ENCODE measurements at places on chromosomes 6 and 20.

GRCh38 chr20:42721923-42722322 is 467.8 kb downstream of the PTPRT start:
- DNase-seq: no peak

DNA sequence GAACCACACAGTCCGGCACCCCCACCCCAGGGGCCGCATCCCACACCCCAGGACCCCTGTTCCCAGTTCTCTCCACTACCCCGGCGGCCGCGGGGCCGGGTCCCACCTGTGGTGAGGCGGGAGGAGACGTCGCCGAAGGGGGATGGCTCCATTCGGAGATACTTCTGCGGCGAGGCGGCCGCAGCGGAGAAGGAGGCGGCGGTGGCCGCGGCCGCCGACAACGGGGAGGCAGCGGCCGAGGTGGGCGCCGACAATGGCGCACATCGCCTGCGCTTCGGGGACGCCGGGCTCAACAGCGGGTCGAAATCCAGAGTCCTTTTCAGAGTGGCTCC is 723 bp downstream of the AKIRIN2 start:
- no peak for DNase-seq

DNA sequence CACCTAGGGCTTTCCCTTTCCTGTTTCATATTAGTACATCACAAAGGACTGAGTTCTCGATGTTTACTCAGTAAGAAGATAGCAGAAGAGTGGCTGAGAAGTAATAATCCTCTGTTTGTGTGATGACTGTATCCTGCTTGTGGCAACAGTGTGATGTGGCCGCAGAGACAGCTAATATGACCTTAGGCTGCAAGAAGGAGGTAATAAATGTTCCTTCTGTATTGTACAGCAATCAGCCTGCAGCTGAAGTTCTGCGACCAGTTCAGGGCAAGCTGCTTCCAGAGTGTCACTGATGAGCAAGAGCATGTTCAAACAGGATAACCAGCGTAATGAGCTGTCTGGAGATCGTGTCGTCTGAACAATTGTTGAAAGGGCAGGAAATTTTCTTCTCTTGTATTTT is 70.9 kb downstream of the OPN5 start:
- no peak for DNase-seq

DNA sequence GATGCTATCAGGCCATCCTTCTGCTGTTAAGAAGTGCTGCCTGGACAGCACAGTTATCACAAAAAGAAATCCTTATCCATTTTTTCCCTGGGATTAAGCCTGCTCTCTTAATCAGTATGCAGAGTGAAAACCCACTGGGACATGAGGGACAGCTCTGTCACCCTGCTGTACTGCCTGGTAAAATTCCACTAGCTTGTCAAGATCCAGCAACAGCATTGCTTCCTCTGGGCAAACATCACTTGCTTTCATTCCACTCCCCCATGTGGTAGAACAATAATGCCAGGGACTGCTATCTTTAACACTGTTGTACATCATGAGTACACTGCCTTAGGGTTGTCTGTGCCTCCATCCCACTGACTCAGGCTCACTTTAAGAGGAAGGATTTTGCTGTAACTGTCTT is 331.3 kb downstream of the KIF16B start:
- DNase-seq: no peak

DNA sequence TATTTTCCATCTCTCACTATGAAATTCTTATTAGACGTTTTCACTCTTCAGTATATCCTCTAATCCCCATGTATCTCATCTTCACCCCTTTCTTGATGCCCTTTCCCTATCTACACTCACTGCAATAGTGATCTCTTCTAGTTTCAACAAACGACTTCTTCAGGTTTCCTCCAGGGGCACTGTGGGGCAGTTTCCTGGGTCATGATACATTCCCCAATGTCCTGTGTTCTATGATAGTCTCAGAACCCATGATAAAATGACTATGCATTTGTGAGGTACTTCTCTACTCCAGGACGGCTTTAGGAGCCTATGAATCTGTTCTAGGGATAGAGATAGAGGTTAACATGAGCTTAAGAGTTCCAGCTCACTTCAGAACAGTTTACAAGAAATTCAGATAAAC is 183.3 kb downstream of the FOXC1 start:
- DNase-seq: no peak

- no peak for DNase-seq
These were observed 40.5 kb downstream of the PLN start for GRCh38 chr6:118588626-118589025.

- no peak for DNase-seq
These were observed 7.2 kb upstream of the C6orf141 start for GRCh38 chr6:49543087-49543858.

DNA sequence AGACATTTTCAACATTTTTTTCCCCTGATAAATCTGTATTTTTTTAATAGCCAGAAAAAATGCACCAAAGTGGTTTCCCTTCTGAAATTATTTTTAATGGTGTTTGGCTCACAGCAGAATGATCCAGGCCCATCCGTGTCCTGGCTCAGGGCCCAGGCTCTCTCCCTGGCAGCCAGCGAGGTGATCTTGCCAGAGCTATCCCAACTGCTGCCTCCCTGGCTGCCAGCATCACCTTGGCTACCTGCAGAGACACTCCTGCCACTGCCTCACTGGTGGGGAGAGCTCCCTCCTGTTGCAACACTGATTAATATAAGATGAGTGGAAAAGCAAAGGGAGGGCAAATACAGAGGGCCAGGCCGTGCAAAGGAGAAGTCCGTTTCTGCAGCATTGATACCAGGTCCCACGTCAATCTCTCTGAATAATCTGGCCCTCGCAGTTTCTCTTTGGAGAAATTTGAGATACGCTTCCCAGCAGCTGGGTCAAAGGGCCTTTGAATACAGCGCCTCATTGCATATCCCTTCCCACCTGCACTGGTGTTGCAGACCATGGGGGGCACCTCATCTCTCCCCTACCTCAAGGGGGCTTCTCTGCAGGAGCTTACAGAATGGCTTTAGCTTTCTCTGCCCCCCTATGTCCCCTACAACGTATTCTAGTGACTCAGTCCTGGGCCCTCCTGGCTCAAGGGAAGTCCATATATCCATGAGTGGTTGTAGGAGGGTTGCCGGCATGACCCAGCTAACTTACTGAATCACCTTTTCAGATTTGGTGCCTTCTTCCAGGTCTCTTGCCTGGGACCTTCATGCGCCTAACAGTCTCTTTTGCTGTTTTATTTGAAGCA is 12.8 kb upstream of the DSTN start:
- DNase-seq: no peak
